Smooth muscle cell of the coronary artery (primary cell): ENCODE measurements at places on chromosomes 7 and 10. TPM values are rescaled to one million over a fixed set of nuclear protein-coding genes. Genes with fewer than 3 reads are reported as not detected.

The POMZP3 gene
- total RNA-seq = 0.59 and 3.5 TPM in 2 replicates

The NPFFR1 gene
- total RNA-seq = not detected in 2 replicates

The FAM149B1 gene
- total RNA-seq = 28.4 and 53.4 TPM in 2 replicates

The SEMA3D gene
- total RNA-seq = 3.4 and 17.9 TPM in 2 replicates

The PCDH15 gene
- total RNA-seq = not detected in 2 replicates

The TMEM196 gene
- total RNA-seq = not detected in 2 replicates

The TFEC gene
- total RNA-seq = under 0.01 and 0.12 TPM in 2 replicates

The GJD4 gene
- not detected in 2 replicates for total RNA-seq

The CCDC7 gene
- 8.7 and 11.1 TPM in 2 replicates for total RNA-seq

The VSTM2A gene
- not detected in 2 replicates for total RNA-seq

The NPSR1 gene
- total RNA-seq = not detected in 2 replicates

The PAPOLB gene
- total RNA-seq = 0.08 TPM in 1 of 2 replicates, not detected in the other

The MCU gene
- 28.1 and 43.2 TPM in 2 replicates for total RNA-seq

The HSPA12A gene
- 0.90 and 15.7 TPM in 2 replicates for total RNA-seq

The FOXL3 gene
- not detected in 2 replicates for total RNA-seq

The LRRC61 gene
- total RNA-seq = 0.08 TPM in 1 of 2 replicates, not detected in the other

The ZNF775 gene
- 5.3 and 8.2 TPM in 2 replicates for total RNA-seq

The PTER gene
- total RNA-seq = 6.9 and 12.1 TPM in 2 replicates

The HIF1AN gene
- 9.9 and 11.1 TPM in 2 replicates for total RNA-seq

The NODAL gene
- not detected in 2 replicates for total RNA-seq

The RRP12 gene
- 11.0 and 12.5 TPM in 2 replicates for total RNA-seq

The SCRN1 gene
- total RNA-seq = 24.3 and 38.0 TPM in 2 replicates

The TCF7L2 gene
- total RNA-seq = 3.2 and 4.1 TPM in 2 replicates

The SNX10 gene
- total RNA-seq = 1.3 TPM in 1 of 2 replicates, not detected in the other

The SYCE1 gene
- total RNA-seq = 0.90 TPM in 1 of 2 replicates, not detected in the other

The RALA gene
- total RNA-seq = 65.2 and 133 TPM in 2 replicates

The VWDE gene
- 0.08 TPM in 1 of 2 replicates, not detected in the other for total RNA-seq

The KLLN gene
- total RNA-seq = 0.12 and 0.30 TPM in 2 replicates

The ABCF2 gene
- 39.8 and 50.4 TPM in 2 replicates for total RNA-seq

The ACSM6 gene
- not detected in 2 replicates for total RNA-seq

The MMD2 gene
- total RNA-seq = not detected in 2 replicates

The PIP gene
- not detected in 2 replicates for total RNA-seq

The CDHR1 gene
- not detected in 2 replicates for total RNA-seq

The UBE3C gene
- total RNA-seq = 36.9 and 70.9 TPM in 2 replicates

The CTAGE8 gene
- total RNA-seq = 0.12 TPM in 1 of 2 replicates, not detected in the other

The C1QL3 gene
- total RNA-seq = not detected in 2 replicates

The MRPL43 gene
- total RNA-seq = 60.5 and 82.1 TPM in 2 replicates

The WASHC2A gene
- 40.8 and 102 TPM in 2 replicates for total RNA-seq
